ENCODE measurements at places on chromosomes 12 and 14.

- DNase-seq = no peak
Observed at GRCh38 chr14:93969082-93969828, 7.1 kb downstream of the ASB2 start.

- DNase-seq = no peak
Observed at GRCh38 chr12:104189915-104190555, 25.5 kb upstream of the TXNRD1 start.

DNA sequence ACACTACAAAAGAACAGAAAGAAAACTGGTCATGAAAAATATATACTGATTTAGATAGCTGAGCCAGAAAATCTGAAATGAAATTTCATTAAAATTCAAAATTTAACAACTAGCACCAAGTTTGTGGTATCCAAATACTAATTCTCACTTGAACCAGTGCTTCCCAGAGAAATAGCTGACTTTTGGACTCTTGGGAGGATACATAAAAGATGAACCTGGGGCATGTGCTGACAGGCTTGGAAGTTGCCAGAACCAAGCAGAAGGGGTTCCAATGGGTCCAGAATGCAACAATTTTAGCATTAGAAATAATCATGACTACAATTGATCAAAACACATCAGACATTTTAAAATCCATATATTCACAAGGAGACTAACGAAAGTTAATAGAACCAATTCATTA, 175.0 kb downstream of the MDGA2 start:
- no peak for DNase-seq

- no peak for DNase-seq
Observed at GRCh38 chr12:101021911-101022388, 188.1 kb downstream of the SLC5A8 start.

- DNase-seq = no peak
Observed at GRCh38 chr12:46556819-46557524, 184.4 kb upstream of the SLC38A2 start.

DNA sequence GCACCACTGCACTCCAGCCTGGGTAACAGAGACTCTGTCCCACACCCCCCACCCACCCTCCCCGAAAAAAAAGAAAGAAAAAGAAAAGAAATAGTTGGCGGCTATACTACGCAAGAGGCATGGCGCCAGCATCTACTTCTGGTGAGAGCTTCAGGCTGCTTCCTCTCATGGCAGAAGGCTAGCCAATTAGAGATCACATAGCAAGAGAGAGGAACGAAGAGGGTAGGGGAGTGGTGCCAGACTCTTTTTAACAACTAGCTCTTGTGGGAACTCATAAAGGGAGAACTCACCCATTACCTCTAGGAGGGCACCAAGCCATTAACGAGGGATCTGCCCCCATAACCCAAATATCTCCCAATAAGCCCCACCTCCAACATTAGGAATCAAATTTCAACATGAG, 6.2 kb downstream of the DENND5B start:
- no peak for DNase-seq

DNA sequence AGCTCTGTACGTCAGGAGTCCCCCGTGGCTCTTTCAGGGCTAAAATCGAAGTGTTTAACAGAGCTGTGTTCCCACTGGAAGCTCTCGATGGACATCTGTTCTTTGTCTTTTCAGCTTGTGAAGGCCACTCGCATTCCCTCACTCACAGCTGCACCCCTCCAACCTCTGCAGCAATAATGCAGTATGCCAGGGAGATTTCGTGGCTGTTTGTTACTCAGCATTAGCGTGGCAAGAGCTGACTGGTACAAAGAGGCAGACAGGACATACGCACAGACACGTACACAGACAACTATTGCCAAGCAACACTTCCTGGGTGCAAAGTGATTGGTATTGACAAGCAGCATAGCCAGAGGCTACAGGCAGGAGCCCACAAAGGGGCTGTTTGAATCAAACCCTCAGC, 11.8 kb upstream of the FBXO21 start:
- DNase-seq = no peak

DNA sequence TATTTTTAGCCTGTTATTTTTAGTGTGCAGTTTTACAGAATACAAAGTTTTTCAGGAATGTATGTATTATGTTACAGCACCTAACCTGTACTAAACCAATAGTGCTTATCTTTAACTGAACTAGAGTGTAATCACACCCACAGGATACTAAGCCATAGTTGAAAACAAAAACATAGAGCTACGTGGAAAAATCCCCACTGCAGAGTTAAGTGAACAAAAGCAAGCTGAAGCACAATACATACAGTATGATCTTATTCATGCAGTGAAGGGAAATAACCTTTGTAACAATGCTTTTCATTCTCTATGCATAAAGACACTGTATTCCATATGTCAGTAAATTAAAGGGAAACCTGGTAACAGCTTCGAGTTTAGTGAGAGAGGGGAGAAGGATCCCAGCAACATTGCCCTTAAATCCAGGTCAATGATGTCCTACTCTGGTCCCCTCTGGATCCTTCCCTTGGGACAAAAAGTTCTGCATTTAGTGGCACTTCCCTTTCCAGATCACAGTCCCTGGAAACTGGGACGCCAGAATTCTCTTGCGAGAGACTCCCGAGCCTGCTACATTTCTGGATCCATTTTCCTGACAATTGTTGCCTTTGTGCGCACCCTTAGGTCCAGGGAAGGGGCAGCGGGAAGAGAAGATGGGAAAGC, 121.3 kb upstream of the CCND2 start:
- DNase-seq = no peak

- no peak for DNase-seq
Observed at GRCh38 chr14:69955855-69956845, 76.9 kb downstream of the SMOC1 start.

DNA sequence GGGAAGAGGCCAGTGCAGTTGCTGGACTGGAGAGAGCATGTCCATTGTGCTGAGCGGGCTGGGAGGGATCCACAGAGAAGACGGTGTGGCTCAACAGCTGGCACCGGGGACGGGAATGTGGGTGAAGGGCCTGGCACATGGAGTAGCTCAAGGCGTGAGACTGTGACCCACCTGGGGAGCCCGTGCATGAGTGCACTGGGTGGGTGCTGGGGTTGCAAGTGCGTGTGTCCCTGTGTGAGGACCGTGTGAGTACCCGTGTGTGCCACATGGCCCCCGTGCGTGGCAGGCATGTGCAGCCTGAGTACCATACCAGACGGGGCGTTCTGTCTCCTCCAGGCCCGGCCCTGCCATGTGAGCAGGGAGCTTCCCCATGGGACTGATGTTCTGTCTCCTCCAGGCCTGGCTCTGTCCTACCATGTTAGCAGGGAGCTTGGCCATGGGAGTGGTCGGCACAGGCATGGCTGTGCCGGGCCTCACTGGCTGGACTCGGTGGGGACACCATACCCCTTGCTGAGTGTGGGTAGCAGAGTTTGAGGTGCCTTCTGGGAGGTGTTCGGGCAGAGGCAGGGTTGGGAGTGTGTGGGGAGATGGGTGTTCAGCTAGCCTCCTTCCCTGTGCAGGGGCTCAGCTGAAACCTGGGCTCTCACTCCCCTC, 234.4 kb downstream of the TMEM121 start:
- DNase-seq = no peak

GRCh38 chr12:46459111-46459510, 86.5 kb upstream of the SLC38A2 start:
- peak; percentile 32 for DNase-seq

GRCh38 chr12:131454418-131455217, 256.3 kb upstream of the SFSWAP start:
- peak; percentile 70 for DNase-seq

DNA sequence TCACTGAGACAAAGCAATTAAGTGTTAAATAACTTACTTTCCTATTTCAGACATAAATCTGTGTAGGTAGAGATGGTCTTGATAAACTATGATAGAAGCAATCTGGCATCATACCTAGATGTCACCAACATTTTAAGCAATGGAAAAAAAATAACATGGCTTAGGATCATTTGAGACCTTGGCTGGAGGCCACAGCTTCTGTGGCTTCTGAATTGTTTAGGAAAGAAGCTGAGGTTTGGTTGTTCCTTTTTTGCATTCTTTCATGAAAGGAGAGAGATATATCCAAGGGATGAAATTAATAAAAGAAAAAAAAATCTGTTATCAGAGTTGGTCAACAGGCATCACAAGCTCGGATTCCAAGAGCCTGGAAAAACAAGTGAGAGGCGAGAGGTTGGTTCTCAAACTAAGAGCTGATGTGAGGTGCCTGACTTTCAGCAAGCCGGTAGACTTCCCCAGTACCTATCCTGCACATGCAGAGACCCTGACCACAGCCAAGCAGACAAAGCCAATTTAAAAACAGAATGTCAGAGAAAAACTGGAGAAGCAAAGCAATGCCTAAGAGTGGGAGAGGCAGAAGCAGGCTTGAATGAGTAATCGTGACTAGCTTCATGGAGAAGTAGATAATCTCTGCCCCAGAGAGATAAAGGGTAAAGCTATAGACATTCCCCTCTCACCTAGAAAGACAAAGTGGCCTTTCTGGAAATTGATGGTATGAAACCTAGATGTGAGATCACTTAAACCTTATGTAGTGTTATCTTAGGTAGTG, 43.4 kb upstream of the ST8SIA1 start:
- no peak for DNase-seq

DNA sequence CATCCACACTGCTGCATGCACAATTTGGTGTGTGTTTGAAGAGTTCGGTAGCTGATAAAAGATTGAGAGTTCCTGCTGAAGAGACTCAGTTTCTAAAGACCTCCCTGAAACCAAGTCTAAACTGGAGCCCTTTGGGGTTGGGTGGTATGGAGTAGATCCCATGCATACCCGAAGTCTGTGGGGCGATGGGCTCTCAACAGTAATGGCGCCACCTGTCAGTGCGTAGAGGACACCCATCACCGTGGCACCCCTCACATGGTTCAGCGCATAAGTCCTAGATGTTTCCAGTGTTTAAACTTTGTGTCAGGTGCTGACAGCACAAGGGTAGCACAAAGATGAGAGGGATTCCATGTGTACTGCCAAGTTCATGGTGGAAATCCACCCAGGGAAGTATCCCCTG, 85.9 kb downstream of the ESR2 start:
- DNase-seq = no peak

DNA sequence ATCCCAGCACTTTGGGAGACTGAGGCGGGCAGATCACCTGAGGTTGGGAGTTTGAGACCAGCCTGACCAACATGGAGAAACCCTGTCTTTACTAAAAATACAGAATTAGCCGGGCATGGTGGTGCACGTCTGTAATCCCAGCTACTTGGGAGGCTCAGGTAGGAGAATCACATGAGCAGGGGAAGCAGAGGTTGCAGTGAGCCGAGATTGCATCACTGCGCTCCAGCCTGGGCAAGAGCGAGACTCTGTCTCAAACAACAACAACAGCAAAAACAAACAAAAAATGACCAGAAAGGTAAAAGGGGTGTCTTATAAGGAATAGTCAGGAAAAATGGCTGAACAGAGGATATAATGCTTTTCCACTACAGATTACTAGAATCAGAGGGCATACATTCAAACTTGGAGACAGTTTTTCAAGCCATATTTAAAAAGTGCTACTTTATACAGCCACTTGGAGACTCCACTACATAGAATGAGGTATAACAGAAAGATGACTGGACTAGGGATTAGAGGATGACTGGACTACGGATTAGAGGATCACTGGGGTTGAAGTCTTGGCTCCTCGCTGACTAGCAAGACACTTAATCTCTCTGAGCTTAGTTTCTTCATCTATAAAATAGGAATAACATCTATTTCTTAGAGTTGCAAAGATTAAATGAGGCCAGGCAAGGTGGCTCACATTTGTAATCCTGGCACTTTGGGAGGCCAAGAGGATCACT, 4.9 kb upstream of the CS start:
- DNase-seq = no peak

GRCh38 chr12:64891629-64892028, 67.2 kb downstream of the TBC1D30 start:
- DNase-seq = no peak

GRCh38 chr14:67704484-67705089, 2.9 kb downstream of the RDH12 start:
- peak; percentile 48 for DNase-seq

DNA sequence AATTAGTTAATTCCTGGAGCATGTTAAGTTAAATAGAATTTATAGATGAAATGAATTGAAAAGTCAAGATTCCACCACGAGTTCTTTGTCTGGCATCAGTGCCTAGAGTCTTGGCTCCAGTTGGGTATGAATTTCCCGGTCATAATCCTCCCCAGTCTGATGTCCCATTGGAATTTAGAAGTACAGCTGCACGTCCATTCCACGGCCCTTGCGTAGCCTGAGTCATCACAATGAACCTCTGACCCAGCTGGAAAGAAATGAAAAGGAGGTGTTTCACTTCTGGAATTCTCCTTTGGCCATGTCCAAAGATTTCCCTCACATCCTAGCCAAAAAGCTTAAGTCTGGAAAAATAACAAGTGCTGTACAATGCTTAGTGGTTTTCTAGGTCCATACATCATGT, 122.7 kb downstream of the KICS2 start:
- DNase-seq = no peak

DNA sequence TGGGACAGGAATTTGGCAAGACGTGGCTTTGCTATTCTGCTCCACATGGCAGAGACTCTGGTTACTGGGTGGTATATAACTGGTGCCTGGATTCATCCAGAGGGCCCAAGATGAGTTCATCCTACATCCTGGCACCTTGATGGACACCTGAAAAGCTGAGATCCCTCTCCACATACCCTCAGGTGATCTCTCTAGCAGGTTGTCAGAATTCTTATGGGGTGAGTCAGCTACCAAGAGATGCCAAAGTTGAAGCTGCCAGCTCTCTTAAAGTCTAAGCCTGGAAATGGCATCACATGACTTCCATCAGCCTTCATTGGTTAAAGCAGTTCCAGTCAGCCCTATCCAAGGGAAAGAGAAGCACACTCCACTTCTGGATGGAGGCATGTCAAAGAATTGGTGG, 300.7 kb upstream of the SEL1L start:
- DNase-seq = no peak

GRCh38 chr14:53793790-53794505, 162.7 kb downstream of the BMP4 start:
- DNase-seq = no peak

DNA sequence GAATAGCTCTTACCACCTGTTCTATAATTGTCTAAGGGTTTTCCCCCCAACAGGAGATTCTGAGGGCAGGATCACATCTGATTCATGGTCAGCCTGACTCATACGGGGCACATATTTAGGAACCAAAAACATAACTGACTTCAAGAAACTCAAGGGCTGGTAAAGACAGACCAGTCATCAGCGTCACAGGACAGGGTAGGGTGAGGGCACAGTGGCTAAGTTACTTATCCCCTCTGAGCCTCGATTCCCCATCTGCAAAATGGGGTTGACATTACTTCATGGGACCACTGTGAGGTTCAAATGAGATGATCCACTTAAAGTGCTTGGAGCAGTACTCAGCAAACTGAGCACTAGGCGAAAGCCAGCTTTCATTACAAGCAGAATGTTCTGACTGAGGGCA, 606 bp downstream of the CINP start:
- no peak for DNase-seq

DNA sequence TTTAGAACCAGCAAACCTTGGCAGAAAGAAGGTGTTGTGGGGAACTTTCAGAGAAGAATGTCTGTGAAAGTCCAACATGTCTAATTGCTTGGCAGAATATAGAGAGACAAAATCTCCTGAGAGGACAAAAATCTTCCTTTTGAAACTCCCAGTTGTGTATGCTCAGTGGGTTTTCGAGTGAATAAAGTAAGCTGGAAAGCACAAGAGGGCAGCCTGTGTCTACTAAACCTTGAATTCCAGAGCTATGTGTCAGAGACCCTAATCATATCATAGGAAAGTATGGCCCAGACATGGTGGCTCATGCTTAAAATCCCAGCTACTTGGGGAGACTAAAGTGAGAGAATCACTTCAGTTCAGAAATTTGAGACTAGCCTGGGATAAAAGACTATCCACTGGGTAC, 661.2 kb downstream of the SLC16A7 start:
- no peak for DNase-seq

Data from NT2/D1 (cell line).